ENCODE measurements at places on chromosomes 16 and 17. TPM values are rescaled to one million over a fixed set of nuclear protein-coding genes. Genes with fewer than 3 reads are reported as not detected.

The GFAP gene
- 1.4 TPM for total RNA-seq

The NOD2 gene
- 4.4 TPM for total RNA-seq

The DBNDD1 gene
- not detected for total RNA-seq

The PYY gene
- not detected for total RNA-seq

The CCDC102A gene
- 6.4 TPM for total RNA-seq

The UBALD2 gene
- 7.0 TPM for total RNA-seq

The SLC16A5 gene
- total RNA-seq, result 17.1 TPM

The NPIPB2 gene
- total RNA-seq, result 11.5 TPM

The ALOX12 gene
- not detected for total RNA-seq

The PIMREG gene
- total RNA-seq, result not detected

The WFDC1 gene
- 1.4 TPM for total RNA-seq

The AP2B1 gene
- total RNA-seq, result 62.6 TPM

The PLA2G10 gene
- not detected for total RNA-seq
